Trophoblast cell (in vitro differentiated cells and primary cell): ENCODE measurements at places on chromosomes 11 and 22.

GRCh38 chr22:47343611-47344010 is 581.2 kb downstream of the TBC1D22A start:
- DNase-seq: no peak

GRCh38 chr22:32557444-32557843 is 82.8 kb downstream of the FBXO7 start:
- no peak for DNase-seq

- DNase-seq: no peak
Measured at GRCh38 chr11:68698993-68699392, 14.6 kb downstream of the GAL start.

DNA sequence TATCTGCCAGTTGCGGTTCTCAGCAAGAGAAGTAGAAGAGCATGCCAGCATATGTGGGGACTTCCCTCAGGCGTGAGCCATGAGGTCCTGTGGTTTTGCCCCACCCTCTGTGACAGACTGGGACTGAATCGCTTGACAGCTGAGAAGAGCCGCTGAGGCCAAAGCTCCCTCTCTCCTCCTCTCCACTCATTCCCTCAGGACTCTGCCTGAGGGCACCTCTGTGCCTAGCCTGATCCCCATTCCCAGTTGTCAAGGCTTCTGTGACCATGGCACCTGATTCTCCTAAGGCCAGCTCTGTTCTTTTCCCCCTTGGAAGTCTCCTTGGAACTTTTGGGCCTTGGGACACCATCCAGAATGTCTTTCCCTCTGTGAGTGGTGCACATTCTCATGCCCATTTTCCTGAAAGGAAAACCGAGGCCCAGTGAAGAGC is 27.0 kb downstream of the ART5 start:
- DNase-seq: peak; percentile 62

GRCh38 chr11:69442807-69443137 is 38.7 kb upstream of the LINC01488 start:
- peak; percentile 54 for DNase-seq

GRCh38 chr11:47641600-47642098 is 710 bp downstream of the MTCH2 start:
- no peak for DNase-seq

- DNase-seq: no peak
Measured at GRCh38 chr11:114938799-114939198, 260.5 kb downstream of the NXPE2 start.

DNA sequence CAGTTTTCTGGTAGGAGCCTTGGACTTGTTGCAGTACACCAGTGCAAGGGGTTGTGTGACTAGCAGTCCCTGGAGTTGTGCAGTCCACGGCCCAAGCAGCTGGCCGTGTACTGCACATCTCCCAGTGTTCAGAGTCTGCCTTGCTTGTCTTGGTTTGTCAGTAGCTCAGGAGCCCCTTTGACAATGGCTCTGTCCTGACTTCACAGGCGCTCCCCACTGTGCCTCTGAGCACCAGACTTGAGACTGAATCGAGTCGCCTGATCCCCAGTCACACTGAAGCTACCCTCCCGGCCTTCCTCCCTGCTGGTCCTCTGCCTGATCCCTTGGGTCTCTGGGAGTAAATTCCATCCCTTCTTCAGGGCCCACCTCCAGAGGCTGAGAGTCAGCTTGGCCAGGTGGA is 19.4 kb downstream of the SYNGR1 start:
- no peak for DNase-seq

DNA sequence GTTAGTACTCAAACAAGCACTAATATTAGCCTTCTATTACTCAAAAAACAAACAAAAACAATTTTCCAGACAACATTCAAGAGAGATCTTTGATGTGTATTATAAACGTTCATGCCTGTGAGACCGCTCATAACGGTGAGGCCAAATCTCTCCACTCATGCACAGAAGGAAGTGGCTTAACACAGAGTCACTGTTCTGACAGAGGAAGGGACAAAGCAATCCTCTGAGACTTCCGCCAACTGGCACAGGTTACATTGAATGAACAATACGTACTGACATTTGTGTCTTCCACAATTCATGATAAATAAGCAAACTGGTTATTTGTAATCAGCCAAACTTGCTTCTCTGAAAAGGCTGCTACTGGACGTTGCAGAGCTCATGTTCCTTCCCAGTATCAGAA is 30.5 kb downstream of the CHKA start:
- no peak for DNase-seq

DNA sequence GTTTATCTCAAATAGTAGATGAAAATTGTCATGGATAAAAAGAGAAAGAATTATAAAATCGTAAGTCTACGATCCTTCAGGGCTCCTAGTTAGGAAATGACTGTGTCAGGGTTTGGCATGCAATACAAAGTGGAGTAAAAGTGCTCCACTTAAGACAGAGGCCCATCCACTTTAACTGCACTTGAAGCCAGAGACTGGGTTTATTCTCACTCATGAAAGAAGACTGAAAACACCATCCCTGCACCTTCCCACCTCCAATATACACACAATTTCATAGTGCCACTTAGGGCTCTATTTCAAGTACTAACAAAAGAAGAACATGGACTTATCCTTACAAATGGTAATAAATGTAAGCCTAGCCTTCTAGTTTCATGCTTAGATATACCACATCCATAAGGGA is 70.7 kb downstream of the ANO5 start:
- DNase-seq: no peak

GRCh38 chr11:44729063-44729462 is 2.3 kb downstream of the TSPAN18 start:
- DNase-seq: no peak

GRCh38 chr11:32396331-32396730 is 39.0 kb downstream of the WT1 start:
- DNase-seq: no peak
